ENCODE measurements at places on chromosomes 5 and 9.

- no peak for DNase-seq
Observed at GRCh38 chr9:136746621-136747020, 1.7 kb downstream of the LCN6 start.

DNA sequence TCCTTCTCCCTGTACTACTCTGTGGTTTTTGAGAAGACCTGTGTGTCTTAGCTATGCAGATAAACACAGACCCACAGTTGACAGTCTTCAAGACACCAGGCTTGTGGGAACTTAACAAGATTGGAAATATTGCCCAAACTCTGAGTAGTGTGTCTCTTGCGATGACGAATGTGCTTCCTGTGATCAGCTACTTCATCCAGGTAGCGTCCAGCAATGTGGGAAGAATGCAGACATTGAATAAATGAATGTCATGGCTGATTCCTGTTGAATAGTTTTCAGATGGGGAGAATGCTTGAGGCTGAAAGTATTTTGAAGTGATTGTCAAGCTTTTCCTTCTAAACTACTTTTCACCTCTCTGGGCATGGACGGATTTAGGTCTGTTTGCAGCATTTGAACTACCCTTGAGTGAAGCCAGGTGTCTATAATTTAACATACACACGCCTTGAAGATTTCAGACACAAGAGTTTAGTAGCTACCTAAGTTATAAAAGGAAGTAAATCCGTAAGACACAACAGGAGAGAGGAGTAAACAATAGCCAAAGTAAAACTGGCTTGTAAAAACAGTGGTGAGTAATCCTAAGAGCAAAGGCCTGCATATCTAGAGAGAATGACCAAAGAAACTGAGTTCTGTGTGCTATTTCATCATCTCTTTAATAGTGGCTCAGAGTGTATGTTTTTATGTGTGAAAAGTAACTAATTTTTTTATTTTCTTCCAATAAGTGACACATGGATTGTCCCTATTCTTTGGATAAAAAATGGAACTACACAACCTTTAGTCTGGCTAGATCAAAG lies 30.0 kb upstream of the ARL14EPL start:
- DNase-seq: no peak

DNA sequence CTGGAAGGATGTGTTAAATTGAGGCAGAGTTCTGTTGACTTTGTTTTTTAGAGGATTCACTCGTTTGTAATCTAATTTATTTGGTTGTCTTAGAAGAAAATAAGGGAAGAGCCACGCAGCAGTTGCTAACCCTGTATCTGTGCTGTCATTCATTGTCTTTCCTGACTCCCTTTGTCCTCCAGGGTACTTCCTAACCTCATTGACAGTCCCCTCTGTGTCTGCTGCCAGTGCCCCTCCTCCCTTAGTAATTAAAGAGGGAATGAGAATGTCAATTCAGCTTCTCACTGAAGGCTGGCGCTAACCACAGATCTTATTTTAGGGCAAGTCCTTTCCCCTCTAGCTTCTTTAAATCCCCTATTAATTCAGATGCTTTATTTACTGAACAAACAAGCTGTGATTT lies 84.0 kb downstream of the MAST4 start:
- DNase-seq: no peak

- no peak for DNase-seq
Observed at GRCh38 chr5:80780024-80780423, 125.2 kb upstream of the DHFR start.

DNA sequence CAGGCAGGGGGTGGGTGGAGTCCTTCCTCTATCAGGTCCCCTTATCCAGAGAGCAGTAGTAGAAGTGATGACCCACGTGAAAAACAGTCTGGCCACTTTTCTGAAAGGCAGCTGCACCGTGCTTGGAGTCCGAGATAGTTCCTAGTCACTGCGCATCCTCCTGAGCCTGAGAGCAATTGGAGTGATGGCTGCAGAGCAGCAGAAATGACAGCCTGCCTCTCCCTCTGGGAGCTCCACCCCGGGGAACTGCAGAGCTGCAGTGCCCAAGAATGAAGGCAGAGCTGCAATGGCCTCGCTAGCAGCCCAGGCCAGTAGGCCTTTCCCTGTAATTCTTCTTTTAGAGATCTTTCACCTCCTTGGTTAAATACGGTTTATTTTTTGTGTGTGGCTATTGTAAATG lies 82.6 kb downstream of the CETN3 start:
- DNase-seq: no peak

DNA sequence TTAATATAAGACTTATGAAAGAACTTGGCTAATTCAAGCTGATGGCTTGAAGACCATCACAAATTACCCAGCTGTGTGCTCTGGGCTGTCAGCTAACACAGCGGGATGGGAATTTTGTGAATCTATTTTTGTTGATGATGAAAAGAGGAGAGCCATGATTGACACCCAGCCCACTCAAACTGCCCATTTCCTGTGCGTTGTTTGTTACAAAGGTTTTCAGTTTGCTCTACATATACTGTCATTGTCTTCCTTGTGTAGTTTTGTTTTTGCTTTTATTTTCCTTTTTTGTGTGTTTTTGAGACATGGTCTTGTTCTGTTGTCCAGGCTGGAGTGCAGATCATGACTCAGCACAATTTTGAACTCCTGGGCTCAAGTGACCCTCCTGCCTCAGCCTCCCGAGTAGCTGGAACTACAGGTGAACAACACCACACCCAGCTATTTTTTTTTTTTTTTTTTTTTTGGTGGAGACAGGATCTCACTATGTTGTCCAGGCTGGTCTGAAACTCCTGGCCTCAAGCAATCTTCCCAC lies 400.3 kb downstream of the ICE1 start:
- DNase-seq: no peak

DNA sequence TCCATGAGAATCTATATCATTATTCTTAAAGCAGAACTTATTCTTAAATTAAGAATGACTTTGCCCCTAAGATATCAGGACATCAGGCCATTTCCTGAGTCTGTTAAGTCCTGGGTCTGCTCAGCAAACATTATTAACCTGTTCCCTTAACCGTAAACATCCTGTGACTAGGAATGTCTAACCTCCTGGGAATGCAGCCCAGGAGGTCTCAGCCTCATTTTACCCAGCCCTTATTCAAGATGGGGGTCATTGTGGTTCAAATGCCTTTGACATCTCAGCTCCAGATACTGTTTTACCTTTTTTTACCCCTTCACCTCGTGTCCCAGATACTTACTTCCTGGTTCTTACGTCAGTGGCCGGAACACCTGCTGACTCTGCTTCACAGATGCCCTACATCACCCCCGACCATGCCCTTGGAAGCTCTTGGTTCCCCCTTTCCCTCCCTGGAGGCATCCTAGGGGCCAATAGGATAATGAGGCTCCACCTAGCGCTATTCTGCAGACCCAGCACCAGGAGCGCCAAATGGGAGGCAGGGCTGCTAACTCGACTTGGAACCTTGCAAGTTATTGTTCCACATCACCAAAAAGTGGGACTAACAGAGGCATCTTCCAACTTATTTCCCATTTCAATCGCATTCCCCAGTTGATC lies 182.5 kb downstream of the MED10 start:
- no peak for DNase-seq

DNA sequence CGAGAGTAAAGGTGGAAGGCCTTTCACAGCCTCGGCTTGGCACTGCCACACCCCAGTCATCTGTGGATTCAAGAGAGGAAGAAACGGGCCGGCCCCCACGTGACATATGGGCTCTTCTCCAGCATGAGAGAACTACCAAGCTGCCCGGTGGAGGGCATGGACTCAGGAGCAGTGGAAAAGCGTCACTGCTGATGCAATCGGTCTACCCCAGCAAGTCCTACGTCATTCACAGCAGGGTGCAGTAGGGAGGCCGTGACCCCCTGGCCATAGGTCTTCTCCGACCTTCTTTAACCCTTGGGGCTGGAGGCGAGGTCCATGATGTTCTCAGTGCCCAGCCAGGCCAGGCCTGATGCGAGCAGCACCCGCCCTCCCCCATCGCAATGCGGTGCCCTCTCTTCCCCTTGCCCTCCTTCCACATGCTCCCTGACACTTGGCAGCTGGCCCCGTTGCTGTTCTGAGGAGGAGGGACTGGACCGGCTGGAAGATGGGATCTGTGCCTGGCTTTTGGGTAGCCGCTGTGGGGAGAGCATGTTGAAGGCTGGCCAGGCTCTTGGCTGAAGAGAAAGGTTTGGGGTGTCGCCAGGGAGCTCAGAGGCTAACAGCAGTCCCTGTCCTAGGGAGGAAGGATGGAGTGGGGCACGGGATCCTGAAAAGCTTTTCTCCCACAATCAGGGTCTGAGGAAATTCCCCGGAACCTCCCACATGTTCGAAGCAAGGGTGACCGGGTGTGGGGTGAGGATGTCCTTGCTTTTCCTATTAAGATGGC lies 89.8 kb downstream of the LIFR start:
- DNase-seq: no peak

- no peak for DNase-seq
Observed at GRCh38 chr9:1120500-1121165, 70.5 kb downstream of the DMRT2 start.

DNA sequence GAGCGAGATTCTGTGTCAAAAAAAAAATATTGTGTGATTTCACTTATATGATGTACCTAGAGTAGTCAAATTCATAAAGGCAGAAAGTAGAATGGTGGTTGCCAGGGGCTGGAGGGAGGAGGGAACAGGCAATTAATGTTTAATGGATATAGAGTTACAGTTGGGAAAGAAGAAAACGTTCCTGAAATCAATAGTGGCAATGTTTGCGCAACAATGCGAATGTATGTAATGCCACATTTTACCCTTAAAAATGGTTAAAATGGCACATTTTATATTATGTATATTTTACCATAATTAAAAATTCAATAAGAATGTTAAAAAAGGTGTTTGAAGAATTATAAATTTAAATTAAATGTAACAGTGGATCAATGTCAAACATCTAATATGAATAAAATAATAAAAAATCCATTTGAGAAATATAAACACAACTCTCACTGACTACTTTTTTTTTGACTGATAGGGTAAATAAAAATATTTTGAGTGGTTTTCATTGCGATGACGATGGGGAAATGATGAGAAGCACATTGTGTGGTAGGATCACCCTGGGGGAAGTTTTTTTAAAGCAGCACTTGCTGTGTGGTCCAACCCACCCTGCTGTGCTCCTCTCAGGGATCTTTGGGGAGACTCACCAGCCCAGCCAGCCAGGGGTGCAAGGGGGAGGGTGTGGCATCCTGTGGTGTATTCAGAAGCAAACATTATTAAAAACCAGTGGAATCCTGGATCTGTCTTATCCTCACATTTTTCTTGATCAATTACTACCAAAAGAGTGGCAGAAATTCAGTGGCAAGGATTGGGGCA lies 4.3 kb downstream of the FYB1 start:
- no peak for DNase-seq

GRCh38 chr9:70020991-70021571 lies 22.6 kb upstream of the MAMDC2 start:
- DNase-seq: no peak

DNA sequence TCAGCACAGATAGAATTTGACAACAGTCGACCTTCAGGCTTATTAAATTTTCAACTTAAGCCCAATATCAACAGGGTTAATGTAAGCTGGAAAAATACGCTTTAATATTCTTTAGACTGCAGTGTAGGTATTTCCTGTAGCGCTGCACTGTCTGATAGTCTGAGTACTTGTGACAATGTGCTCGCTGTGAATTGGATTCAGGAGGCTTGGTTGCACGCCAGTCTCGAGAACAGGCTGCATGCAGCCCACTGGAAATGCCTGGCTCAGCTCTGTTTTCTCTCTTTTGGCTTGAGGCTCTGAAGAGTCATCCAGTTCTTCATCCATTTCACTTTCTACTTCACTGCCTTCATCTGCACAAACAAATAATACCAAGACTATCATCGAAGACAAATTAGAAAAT lies 300.9 kb downstream of the RFX3 start:
- DNase-seq: no peak

GRCh38 chr5:54645882-54646355 lies 128.4 kb downstream of the SNX18 start:
- DNase-seq: no peak

- DNase-seq: peak; percentile 32
Observed at GRCh38 chr5:1312993-1313833, 18.3 kb upstream of the TERT start.

DNA sequence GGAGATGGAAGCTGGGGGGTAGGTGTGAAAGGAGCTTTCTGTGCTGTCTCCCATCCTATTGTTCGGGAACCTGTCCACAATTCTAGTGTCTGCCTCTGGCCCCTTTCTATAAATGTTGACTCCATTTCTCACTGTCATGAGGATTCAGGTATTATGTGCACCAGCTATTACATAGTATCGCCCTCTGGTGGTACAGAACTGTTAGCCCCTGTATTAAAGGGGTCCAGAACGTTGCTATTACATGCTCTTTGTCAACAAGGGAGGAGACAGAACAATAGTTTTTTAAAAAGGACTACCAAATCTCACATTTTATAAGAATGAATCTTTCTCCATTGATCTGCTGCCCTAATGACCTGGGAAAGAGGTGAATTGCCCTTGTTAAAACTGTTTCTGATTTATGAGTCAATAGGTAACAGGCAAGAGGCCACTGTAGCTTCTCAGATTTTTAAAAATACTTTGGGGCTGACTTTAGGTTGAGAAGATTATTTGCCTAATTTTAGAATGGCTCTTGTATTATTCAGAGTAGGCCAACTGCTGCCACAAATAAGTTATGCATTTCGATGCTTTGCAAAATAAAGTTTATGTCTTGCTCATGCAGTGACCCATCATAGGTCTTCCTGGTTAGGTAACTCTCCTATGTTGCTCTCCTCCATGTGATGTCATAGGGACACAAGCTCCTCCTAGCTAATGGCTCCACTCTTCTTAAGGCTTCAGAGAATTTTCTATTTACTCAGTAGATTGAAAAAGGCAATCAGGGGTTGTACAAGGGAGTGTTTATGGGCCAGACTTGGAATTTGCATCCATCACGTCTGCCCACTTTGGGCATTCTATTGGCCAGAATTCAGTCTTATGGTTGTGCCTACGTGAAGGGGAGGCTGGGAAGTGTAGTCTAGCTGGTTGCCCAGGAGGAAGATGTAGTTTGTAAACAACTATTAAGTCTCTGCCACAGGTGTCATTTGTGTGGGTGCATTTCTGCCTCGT lies 20.8 kb downstream of the DCANP1 start:
- no peak for DNase-seq

- DNase-seq: no peak
Observed at GRCh38 chr9:125815568-125815967, 68.4 kb downstream of the PBX3 start.

DNA sequence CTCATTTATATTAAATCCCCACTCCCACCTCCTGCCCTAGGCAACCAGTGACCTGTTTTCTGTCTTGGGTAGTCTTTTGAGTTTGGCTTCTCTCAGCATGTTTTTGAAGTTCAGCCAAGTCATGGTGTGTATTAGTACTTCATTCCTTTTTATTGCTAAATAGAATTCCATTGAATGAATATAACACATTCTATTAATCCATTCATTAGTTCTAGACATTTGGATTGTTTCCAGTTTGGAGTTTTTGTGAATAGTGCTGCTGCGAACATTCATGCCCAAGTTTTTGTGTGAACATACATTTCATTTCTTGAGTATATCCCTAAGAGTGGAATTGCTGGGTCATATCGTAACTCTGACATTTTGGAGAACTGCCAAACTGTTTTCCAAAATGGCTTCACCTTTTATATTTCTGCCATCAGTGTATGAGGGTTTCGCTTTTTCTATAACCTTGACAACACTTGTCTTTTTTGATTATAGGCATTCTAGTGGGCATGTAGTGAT lies 2.7 kb downstream of the ZNF346 start:
- DNase-seq: no peak

All from effector memory CD4-positive, alpha-beta T cell (primary cell).